ENCODE measurements at places on chromosomes 7 and 10.

DNA sequence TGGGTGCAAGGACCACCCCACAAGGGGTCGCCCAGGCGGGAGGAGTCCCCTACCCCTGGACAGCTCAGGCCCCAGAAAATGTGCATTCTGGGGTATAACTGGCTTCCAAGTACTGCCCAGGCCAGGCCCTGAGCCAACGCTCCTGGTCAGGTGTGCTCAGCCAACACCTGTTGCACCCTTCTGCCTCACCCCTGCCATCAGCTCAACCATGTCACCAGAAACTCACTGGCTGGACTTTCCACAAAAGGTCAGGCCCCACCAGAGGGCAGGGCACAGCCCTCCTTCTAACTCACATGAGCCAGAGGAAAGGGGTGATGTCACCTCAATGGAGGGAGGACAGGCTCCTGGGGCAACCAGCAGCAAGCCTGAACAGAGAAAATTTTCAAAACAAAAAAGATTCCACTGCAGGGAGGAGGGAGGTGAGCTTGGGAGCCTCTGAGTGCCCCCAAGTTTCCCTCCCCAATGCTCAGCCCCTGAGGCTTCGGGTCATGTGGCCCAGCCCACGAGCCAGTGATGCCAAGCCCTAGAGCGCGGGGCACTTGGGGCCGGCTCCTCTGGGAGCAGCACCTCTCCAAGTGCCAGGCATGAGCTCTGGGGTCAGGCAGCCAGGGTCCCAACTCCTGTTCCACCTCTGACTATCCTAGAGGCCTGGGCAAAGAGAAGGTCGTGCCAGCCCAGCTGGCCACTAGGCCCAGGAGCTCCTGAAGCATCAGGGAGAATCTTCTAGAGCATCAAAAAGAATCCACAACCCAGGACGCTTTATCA lies 2.2 kb downstream of the OGDHL start:
- DNase-seq = no peak

- DNase-seq = no peak
Measured at GRCh38 chr10:127354255-127354654, 157.9 kb upstream of the INSYN2A start.

DNA sequence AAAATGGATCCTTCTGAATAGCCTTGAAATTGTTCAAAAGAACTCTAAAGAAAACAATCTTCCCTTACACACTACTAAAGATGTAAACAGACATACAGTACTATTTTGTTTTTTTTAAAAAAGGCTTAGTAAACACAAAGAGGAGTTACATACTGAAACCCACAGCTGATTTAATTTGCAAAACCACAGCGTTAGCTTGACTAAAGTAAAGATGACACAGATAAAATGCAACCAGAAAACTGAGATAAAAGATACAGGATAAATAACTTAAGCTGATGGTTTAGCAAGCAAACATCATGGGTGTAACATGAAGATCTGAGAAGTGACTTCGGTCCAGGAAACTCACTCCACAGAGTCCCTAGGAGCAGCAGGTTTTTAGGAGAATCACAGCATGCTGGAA lies 21.8 kb downstream of the PRKCQ start:
- no peak for DNase-seq

- DNase-seq = no peak
Measured at GRCh38 chr7:23123007-23123406, 17.4 kb downstream of the KLHL7 start.

DNA sequence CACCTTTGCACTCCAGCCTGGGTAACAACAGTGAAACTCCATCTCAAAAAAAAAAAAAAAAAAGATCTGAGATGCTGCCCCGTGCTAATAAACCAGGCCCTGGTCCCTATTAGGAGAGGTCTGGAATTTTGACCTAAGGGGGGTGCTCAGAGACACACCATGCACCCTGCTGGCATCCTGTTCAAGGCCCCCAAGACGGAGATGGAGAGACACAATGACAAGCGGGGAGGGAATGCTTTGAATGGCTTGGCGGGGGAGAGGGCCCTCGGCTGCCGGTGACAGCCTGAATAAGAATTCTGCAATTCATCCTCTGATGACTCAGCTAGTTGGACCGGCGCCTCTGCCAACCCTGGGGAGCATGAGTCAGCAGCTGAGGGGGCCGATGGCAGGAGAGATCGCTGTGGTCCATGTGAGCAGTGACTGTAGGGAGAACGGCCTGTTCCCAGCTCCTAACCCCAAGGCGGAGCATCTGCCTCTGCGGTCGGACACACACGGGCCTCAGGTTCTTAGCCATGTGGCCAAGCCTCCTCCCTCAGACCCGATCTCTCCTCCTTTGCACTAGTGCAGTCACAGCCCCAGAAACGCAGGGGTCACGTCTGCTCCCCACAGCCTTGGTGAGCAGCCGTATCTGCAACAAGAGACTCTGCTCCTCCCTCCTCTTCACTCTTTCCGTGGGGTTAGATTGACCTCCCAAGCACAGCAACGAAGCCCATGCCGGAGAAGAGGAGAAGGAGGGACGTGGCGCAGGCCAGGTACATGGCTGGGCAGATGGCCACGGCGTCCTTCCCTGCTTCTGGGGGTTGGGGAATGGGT lies 14.9 kb downstream of the TRIM56 start:
- peak; percentile 94 for DNase-seq

- DNase-seq = no peak
Measured at GRCh38 chr7:5216931-5217330, 26.9 kb downstream of the WIPI2 start.

- peak; percentile 36 for DNase-seq
Measured at GRCh38 chr7:140304191-140304799, 94.0 kb downstream of the SLC37A3 start.

DNA sequence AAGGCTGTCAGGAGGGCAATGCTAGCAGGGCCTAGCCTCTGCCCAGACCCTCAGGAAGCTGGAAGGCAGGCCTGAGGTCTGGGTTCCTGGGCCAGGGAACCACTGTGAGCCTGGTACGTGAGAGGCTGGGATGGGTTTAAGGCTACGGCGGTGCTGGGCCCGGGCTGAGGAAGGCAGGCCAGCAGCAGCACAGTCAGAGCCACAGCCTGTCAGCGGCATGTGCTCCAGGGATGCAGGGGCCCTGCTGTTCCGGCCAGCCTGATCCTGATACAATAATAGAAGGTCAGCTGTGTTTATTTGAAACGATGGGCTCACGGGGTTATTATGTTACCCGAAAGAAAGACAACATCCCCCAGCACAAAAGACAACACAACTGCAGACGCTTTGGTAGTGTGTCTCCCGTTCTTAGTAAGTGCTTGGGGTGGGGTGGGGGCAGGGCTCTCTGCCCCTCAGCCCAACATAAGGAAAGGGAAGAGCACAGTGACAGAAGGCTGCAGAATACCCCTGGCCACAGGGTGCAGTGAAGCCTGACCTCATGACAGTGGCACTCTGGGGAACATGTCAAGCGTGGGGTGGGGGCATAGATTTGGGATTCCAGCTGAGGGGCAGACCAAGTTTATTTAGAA lies 95.0 kb downstream of the COL13A1 start:
- DNase-seq = no peak

DNA sequence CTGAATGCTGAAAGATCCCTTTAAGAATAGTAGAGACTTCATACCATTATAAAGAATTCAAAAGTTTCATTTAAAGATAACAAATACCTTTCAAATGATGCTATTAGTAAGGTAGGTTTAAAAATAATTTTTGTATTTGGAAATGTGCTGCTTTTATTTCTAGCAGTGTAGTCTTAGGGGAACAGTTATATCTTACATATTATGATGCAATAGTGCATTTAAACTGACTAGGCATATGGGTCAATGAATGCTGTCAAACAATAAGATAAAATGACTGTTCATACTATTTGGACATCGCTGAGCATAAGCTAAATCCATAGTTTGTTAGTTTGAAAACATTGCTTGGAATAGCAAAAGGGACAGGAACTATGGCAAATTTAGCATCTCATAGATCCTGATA lies 354.8 kb upstream of the SEMA3A start:
- no peak for DNase-seq

DNA sequence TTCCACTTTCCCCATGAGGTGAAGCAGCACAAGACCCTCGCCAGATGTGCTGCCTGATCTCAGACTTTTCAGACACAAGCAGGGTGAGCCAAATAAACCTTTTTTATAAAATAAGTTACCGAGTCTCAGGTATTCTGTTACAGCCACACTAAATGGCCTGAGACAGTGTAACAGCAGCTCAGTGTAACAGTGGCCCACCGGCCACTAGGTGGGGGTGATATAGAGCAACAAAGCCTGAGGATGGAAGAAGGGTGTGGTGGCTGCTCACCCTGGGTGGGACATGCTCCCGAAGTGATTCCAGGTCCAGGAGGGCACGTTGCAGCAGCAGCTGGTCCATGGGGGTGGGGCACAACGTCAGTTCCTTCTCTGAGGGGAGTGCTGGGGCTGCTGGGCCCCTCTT lies 44.6 kb downstream of the BMS1 start:
- no peak for DNase-seq

GRCh38 chr7:56083150-56083785 lies 9.5 kb downstream of the PHKG1 start:
- DNase-seq = peak; percentile 77

- DNase-seq = peak; percentile 45
Measured at GRCh38 chr10:18204039-18204835, 64.0 kb downstream of the CACNB2 start.

- DNase-seq = no peak
Measured at GRCh38 chr7:44325811-44326241, 432 bp upstream of the CAMK2B start.

- no peak for DNase-seq
Measured at GRCh38 chr7:149764481-149765398, 8.6 kb downstream of the ZNF467 start.

GRCh38 chr10:43958071-43958432 lies 309.4 kb upstream of the ZNF32 start:
- no peak for DNase-seq

DNA sequence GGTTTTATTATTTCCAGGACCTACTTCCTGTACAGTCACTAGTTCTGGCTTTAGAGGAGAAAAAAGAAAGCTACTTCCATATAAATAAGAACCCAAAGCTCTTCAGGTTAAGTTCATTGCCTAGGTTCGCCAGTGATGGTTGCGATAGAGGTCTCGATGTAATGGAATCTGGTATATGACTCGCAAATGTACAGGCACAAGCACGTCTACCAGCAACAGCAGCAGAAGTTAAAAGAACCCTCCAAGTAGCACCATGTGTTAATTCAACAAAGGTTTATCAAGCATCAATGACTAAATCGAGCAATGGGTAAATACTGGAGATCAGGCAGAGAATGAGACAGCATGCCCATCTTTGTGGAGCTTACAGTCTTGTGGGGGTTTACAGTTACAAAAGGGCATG lies 155.4 kb downstream of the BTAF1 start:
- no peak for DNase-seq

DNA sequence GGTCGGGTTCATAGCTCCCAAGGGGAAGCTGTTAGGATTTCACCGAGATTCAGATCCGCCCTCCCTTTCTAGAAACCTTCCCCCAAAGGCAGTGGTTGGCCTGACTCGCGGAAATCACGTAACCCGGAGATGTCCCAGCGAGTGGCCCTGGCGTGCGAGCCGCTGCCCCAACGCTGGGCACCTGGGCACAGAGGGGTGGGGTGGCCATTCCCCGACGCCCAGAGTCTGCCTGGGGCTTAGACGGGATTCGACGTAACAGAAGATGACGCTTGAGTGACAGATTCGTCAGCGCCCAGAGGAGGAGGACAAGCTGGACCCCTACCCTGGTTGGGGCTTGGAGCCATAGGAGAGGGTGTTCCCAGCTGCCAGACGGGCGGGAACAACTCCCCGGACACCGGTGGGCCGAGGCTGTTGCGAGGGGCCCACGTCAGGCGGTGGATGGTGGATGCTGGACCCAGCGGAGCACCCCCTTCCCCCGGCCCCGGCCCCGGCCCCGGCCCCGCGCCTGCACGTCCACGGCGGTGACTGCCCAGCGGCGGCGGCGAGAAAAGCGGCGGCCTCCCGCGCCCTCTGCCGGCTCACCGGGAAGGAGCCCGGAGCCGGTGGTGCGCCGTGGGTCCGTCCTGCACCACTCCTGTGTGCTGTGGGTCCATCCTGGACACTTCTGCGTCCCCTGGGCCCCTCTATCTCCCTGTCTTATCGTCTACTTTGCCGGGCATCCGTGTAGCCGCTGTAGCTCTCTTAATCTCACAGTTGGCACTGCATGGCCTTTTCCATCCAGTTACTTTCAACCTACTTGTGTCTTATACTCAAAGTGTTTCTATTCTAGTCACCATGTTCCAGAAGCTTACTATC lies 35.4 kb upstream of the KNDC1 start:
- no peak for DNase-seq

DNA sequence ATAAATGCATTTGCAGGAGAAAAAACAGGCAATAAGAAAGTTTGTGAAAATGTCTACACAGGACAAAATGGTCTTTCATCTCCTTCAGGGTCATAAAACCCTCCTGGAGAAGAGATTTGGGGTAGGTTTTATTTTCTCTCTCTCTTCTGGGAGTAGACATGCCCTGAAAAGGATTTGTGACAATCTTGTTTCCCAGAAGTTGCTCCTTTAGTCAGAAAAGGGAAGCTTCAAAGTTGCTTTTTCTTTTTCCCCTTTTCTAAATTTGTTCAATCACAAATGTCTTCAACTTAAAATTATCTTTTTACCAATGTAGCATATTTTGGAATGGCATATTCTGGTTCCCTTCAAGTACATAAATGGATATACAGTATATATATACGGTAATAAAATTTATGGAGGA lies 9.4 kb upstream of the ANKRD22 start:
- DNase-seq = no peak

- DNase-seq = no peak
Measured at GRCh38 chr7:107953265-107953923, 49.6 kb downstream of the LAMB1 start.

GRCh38 chr10:86221442-86222335 lies 144.9 kb downstream of the GRID1 start:
- DNase-seq = no peak

DNA sequence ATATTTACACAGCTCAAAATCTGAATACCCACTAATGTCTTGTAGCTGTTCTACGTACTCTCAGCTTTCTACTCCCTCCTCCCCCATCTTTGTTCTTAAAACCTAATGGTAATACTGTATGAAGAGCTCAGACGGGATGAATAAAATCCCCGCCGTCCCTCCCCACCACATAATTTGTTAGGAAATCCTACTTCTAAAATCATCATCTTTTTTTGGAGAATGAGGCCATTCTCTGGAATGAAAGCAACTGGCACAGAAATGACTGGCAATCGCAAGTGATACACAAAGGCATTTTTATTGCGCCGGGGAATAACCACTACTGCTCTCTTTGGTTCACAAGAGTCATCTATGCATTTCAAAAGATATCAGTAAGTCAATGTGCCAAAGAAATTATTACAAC lies 27.3 kb downstream of the SLC35B4 start:
- no peak for DNase-seq

- DNase-seq = no peak
Measured at GRCh38 chr7:44852590-44852989, 4.7 kb upstream of the H2AZ2 start.

DNA sequence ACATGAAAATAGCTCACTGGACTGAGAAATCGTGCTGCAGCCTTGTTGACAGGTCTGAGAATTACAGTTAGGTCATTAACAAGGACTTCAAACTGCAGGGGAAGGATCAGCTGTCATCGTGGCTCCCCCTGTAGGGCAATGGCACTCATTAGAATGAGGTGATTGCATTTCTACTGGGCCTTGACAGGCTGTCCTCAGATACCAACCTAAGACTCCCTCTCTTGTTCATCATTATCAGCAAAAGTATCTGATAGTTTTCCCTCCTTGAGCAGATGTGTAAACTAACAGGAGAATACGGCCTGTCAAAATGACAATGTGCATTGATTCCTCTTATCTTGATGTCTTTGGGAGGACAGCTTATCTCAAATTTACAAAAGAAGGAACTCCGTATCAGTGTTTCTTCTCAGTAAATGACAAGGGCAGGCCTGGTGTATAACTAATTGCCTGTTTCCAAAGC lies 648.5 kb upstream of the LRRN3 start:
- DNase-seq = no peak

- no peak for DNase-seq
Measured at GRCh38 chr10:44051091-44051490, 333.8 kb downstream of the CXCL12 start.

- no peak for DNase-seq
Measured at GRCh38 chr10:81082621-81083376, 545.1 kb downstream of the SH2D4B start.

All from Ammon's horn (tissue), 1 donor.